ENCODE measurements at places on chromosomes 1 and 21.

DNA sequence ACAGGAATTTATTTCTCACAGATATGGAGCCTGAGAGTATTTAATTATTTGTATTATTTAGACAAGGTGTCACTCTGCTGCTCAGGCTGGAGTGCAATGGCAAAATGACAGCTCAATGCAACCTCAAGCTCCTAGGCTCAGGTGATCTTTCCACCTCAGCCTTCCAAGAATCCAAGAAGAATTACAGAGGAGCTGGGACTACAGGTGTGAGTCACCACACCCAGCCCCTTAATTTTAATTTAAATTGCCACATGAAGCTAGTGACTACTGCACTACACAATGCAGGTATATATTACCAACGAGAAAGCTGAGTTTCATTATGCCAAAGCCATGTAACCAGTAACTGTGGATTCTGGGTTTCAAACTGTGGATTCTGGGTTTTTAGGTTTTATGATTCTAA is 2.1 kb downstream of the KHDC4 start:
- DNase-seq = no peak

- no peak for DNase-seq
These were observed 10.1 kb downstream of the YARS1 start for GRCh38 chr1:32806910-32807523.

GRCh38 chr1:188689542-188689941 is 1788.1 kb downstream of the BRINP3 start:
- no peak for DNase-seq

DNA sequence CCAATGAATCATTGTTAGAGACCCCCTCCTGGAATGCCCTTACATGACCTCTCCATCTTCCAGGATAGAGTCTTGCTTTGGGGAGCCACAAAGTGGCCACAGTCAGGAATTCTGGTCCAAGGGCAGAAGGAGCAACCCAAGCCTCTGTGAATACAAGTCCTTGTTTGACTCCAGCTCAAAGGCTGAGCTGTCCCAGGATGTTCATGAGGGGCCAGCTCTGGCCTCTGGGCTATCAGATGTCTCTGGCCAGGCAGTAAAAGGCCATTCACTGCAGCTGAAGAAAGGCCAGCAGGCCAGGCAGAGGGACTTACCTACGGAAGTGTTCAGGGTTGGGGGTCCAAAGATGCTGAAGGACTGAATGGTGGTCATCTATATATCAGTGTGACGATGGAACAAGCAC is 98.3 kb upstream of the IPO9 start:
- DNase-seq = no peak
